ENCODE measurements at places on chromosomes 4 and X.

GRCh38 chr4:53551958-53552357 is 39.3 kb downstream of the LNX1 start:
- DNase-seq: no peak

DNA sequence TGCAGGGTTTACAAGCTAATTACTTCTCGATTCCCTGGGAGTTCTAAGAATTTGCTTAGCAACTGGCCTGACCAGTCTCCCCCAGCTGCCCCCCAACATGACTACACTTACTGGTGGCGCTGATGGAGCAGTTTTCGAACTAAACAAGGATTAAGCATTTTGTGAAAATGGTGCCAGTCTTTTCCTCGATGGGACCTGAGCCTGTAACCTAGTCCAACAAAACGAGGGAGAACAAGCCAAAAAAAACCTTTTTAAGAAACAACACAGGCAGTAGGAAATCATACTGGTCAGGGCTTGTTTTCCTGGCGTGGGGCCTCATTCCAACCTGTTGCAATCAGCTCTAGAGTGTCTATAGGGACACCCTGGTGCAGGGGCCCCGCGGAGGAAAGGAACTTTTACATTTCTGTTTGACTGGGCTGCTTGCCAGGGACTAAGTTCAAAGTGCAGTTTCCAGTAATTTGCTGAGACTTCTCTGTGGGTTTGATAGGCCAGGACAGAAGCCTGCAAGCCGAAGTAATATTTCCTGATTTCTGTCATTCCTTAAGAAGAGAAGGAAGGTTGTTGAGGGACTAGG is 158.7 kb downstream of the SPRY1 start:
- DNase-seq: no peak

DNA sequence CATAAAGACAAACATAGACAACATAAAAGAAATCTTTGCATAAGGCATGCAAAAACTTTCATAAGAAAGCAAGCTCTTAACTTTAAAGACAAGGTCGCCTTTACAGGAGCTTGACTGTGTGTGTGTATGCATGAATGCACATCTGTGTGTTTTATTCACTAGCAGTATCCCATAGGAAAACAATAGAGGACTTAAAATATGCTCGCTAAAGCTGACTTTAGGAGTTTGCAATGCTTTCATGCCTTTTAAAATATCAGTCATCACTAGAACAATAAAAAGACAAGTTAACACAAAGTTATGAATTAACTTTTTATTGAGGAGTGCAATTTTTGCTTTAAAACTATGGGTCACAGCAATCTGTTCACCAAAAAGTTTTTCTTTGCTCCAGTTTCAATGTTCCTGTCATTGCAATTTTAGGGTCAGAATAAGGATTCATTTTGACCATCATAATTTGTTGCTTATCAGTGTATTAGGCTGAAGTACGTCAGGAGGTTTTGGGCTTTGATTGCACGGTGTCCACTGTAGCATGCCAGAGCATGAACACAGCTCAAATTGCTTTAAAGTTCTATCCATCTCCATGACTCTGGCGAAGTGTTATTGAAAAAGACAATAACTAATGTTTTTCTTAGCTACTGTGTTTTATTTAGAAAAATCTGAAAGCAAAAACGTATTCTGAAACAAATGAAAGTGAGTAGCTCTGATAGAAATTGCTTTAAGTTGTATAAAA is 36.9 kb downstream of the ANXA10 start:
- DNase-seq: no peak

GRCh38 chrX:69541956-69542355 is 37.8 kb downstream of the NALF2 start:
- no peak for DNase-seq

GRCh38 chrX:15854712-15855567 is at the start of gene AP1S2:
AP1S2 (minus strand) TSS chrX:15854813; CDS start chrX:15852524, 2,289 bp downstream.
- DNase-seq: peak; percentile 83

DNA sequence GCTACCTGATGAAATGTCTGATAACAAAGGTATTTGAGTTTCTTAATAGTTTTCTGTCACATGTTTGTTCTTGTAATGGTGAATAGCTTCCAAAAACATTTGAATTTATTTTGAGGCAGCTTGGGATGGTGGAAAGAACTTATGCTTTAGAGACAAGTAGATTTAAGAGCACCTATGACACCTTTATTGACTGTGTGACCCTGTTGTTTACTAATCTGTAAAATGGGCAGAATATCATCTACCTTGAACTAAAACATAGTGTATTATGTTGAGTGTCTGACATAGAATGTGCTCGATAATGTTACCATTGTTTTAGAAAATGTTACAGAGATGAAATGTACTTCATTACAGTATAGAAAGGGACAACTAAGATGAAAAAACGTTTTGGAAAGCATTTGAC is 24.9 kb downstream of the STAG2 start:
- no peak for DNase-seq

DNA sequence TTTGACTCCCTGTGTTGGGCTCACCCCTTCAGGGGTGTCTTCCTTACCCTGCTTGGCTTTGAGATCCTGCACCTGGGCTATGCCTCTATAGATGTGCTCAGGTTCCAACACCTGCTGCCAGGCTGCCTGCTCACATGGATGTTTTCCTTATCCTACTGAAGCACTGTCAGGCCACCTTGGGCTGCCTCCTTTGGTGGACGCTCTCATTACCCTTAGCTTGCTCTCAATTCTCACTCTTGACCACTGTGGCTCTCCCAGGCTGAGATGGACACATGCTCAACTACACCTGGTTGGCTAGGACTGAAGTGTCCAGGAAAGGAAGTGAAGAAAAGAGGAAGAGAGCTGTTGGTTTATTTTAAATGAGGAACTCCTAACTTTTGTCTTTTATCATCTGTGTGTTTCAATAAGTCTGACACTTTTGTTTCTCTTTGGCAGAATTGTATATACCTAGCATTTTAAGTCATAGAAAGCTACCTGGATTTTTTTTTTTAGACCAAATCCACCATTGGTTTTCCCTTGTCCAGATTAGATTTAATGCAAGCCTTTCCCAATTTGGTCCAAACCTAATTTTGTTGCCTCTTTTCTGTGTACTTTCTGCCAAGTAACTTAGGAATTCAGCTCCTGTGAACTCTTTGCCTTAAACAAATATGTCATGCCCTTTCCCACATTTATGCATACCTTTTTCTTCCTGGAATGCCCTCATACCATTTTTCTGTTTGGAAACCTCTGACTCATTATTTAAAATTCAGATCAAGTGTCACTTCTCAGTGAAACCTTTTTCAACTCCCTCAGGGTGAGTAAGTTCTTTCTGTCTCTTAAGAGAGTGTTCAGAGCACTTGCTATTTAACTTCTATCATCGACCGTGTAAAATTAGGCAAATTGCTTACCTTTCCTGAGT is 175.8 kb downstream of the GC start:
- DNase-seq: no peak

DNA sequence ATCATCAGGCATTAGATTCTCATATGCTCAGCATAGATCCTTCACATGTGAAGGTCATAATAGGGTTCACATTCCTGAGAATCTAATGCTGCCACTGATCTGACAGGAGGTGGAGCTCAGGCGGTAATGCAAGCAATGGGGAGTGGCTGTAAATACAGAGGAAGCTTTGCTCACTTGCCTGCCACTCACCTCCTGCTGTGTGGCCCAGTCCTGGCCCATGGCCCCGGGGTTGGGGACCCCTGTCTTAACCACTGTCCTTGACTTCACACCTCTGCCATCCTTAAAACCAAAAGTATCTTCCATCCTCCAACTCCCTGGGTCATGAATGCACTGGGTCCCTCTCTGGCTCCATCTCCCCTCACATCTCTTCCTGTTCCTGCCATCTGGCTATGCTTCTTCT is 129.1 kb downstream of the HMX1 start:
- DNase-seq: no peak

DNA sequence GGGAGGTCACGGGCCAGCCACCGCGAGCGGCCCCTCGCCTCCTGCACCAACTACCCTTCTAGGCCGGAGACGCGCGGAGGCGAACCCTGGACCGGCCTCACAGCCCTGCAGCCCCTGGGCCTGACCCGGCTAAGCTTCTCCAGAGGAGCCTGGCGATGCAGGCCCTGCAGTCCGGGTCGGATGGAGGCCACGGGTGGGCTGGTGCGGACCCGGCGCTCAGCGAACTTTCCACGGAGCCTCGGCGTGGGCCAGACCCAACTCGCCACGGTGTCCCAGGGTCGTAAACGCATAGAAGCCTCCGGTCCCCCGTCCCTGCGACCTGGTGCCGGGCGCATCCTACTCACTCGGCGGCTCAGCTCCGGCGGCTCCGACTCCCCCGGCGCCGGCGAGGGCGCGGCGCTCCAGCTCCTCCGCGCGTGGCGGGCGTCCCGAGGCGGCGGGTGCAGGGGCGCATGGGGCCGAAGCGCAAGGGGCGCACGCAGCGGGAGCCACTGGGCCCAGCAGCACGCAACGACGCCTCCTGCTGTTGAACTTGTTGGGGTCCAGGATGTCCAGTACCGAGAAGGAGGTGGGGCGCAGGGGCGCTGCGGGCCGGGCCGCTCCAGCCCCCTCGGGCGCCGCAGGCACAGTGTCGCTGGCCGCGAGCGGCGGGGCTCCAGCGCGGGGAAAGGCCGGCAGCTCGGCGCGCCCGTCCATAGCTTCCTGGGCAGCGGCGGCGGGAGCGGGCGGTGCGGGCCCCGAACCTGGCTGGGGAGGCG is 427 bp downstream of the NKX1-1 start:
- no peak for DNase-seq

GRCh38 chr4:110175634-110176033 is 22.8 kb downstream of the ELOVL6 start:
- no peak for DNase-seq

DNA sequence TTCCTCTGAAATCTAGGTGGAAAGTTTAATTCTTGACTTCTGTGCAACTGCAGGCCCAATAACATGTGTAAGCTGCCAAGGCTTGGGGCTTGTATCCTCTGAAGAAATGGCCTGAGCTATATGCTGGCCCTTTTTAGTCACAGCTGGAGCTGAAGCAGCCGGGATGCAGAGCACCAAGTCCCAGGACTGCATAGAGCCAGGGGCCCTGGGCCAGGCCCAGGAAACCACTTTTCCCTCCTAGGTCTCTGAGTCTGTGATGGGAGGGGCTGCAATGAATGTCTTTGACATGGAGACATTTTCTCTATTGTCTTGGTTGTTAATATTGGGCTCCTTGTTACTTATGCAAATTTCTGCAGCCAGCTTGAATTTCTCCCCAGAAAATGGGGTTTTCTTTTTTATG is 588.5 kb downstream of the CENPC start:
- DNase-seq: no peak

GRCh38 chrX:19350941-19351384 is 7.2 kb downstream of the PDHA1 start:
- DNase-seq: no peak

DNA sequence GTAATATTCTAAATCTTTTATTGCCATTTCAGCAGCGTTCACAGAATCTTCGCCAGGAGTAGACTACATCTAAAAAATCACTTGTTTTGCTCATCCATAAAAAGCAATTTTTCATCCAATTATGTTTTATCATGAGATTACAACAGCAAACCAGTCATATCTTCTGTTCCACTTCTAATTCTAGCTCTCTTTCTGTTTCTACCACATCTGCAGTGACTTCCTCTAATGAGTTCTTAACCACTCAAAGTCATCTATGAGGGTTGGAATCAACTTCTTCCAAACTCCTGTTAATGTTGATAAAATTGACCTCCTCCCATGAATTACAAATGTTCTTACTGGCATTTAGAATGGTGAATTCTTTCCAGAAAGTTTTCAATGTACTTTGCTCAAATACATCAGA is 174.4 kb upstream of the BRWD3 start:
- DNase-seq: no peak

DNA sequence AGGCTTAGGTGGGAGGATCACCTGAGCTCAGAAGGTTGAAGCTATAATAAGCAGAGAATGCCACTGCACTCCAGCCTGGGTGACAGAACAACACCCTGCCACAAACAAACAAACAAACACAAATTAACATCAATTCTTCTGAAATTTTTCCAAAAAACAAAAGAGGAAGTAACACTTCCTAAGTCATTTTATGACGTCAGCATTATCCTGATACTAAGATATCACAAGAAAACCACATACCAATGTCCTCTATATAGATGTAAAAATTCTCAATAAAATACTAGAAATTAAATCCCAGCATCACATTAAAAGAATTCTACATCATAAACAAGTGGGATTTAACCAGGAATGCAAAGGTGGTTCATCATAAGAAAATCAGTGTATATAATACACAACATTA is 64.4 kb upstream of the STK26 start:
- DNase-seq: no peak

DNA sequence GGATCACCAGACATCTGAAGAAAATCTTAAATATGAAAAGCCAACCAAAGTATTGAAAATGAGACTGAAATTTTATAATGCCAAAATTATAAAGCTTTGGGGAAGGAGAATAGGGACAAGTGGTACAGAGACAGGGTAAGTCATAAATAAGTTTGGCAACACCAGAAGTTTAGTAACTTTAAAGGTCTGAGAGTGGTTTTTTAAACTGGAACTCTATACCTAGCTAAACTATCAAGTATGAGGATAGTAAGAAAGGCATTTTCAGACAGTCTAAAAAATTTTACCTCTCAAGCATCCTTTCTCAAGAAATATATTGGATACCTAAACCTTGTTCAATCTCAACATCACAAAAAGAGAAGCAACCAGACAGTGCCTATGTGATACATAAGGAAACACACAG is 92.4 kb downstream of the ANKRD17 start:
- no peak for DNase-seq

- DNase-seq: no peak
Measured at GRCh38 chr4:35511851-35512250, 732.5 kb downstream of the ARAP2 start.

DNA sequence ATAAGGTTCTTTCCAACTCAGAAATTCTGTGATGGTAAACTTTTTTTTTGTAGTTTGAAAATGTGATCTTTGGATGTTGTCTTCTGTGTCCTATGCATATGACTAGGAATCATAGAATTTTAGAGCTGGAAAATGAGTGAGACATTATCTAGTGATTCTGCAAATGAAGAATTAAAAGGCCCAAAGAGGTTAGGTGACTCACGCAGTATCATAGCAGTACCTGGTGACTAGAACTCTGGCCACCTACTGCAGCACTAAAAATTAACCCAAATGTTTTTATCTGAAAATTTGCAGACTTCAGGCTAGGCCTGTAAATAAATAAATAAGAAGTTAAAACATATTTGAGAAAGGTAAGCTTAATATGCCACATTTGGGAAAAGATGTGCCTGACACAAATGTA is 52.8 kb downstream of the NFKB1 start:
- no peak for DNase-seq

DNA sequence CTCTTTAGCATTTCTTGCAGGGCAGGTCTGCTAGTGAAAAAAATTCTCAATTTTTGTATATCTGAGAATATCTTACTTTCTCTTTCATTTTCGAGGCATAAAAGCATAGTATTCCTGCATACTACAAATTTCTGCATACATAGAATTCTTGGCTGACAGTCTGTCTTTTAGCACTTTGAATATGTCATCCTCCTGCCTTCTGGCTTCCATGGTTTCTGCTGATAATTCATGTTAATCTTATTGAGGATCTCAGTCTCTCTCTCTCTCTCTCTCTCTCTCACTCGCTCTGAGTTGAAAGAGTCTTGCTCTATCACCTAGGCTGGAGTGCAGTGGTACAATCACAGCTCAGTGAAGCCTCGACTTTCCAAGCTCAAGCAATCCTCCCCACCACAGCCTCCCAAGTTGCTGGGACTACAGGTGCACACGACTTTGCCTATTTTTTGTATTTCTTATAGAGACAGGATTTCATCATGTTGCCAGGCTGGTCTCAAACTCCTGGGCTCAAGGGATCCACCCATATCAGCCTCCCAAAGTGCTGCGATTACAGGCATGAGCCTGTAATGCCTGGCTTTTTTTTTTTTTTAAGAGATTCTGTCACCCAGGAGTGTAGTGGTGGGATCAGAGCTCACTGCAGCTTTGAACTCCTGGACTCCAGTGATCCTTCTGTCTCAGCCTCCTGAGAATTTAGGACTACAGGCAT is 161.3 kb downstream of the FNIP2 start:
- no peak for DNase-seq
